ENCODE measurements at places on chromosomes 11 and 22.
A peak's percentile ranks its signal among the peaks of the same experiment; 100 is the strongest.

GRCh38 chr11:19689281-19690000 is 23.2 kb upstream of the NAV2 start:
- no peak for DNase-seq

DNA sequence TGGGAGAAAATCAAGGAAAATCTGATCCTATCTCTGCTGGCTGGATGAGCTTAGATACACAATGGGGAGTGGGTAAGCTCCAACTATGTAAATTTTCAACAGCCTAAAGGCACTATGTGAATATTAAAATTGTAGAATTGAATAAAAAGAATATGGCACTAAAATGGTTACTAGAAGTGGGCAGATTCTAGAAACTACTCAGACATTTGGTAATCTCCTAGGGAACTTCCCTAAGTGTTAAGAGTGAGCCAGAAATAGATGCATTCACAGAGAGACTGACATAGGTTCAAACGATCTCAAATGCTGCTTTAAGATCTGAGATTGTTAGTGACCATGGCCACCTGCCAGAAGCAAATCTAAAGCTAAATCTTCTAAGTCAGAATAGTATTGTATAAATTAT is 4.3 kb upstream of the OR52E1 start:
- no peak for DNase-seq

GRCh38 chr11:114295676-114296604 is at the start of gene NNMT:
Gene NNMT, plus strand, starts transcription at chr11:114296399. Its CDS starts 158 bp downstream, at chr11:114296557.
- DNase-seq, result no peak

DNA sequence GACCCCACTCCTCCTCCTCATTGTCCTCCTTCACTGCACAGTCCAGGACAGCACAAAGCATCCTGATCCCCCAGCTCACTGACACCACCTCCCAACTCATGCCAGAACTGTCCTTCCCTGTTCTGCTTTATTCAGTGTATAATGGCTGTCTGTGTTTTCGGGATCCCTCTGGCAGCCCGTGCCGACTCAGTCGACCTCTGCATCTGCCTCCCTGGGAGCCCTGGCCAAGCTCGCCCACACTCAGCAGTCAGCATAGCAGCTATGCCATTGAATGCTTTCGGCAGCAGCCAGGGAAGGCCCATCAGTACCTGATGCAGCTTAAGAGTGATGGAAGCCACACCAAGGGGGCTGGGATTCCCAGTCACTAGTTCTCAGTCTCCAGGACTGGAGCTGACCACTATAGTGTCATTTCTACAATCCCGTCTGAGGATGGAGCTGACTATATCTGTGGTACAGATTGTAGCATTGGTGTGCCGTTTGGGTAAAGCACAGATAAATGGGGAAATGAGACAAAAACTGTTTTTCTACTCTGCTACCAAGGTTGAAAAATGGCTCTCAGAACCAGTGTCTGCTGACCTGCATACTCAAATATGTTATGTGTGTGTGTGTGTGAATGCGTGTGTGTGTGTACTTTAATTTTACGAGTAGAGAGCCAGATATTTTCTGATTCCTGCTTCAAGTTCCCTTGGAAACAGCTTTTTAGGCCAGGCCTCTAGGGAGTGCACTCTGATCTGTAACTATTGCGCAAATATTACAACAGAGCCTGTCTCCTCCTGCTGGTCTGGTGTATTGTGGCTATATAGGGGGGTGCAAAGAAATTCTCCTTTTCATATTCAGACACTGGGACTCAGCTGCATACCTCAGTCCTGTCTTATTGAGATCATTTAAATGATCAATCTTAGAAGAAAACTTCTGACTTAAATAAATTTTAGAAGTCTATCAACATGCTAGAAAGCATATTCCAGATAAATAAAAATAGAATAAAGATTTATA is 78.8 kb upstream of the TOP3B start:
- DNase-seq, result no peak

GRCh38 chr22:47206666-47207218 is 444.3 kb downstream of the TBC1D22A start:
- no peak for DNase-seq

- DNase-seq, result peak; percentile 33
These were observed 17.5 kb downstream of the ATG16L2 start for GRCh38 chr11:72831521-72832300.

Measured in NCI-H510A (cell line).